ENCODE measurements at places on chromosomes 13 and 19.

DNA sequence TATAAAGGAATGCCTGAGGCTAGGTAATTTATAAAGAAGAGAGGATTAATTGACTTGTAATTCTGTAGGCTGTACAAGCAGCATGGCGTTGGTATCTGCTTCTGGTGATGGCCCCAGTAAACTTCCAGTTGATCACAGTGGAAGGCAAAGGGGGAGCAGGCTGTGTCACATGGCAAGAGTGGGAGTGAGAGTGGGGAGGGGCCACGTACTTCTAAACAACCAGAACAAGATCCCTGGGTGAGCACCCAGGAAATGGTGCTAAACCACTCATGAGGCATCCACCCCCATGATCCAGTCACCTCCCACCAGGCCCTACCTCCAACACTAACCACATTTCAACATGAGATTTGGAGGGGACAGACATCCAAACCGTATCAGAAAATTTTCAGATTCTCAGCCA, 3.0 kb upstream of the RNF113B start:
- DNase-seq, result no peak

GRCh38 chr19:49565261-49565660, 15.1 kb downstream of the NOSIP start:
- DNase-seq, result no peak

DNA sequence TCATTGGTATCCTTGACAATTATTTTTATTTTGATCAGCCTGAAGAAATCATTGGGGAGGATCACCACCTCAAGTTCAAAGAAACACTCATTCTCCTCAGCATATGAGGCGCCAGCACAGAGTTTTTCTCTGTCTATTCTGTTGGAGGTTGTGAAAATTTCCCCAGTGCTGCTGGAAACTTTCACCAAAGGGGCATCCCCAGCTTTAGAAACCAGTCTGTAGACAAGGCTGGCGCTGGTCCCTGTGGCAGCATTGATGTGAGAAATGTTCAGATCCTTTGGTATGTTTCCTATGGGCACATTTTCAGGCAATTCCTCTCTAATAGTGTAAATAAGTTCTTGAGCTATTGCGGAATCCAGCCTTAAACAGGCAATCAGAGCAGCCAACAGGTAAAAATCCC, 2.1 kb downstream of the PCDH9 start:
- DNase-seq, result no peak

GRCh38 chr13:60690604-60691003, 293.6 kb downstream of the TDRD3 start:
- no peak for DNase-seq

DNA sequence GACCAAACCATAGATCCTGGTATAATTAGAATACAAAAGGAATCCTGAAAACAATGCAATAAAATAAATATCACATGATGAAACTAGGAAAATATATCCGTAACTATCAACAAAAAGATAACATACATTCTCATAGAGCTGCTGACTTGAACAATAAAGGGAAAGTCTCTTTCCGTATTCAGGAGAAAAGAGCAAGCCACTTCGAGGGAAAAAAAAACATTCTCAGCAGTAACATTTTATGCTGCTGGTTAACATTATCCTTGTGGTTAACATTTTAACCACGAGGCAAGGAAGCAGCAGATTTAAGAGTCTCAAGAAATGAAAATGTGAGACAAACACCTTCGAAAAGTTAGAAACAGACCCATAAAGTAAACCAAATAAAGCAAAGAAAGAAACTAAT, 25.8 kb downstream of the NALCN start:
- no peak for DNase-seq

GRCh38 chr19:46719629-46720502, 3.0 kb upstream of the PRKD2 start:
- DNase-seq, result no peak

- no peak for DNase-seq
Measured at GRCh38 chr19:19297759-19298158, 22.6 kb downstream of the SUGP1 start.

DNA sequence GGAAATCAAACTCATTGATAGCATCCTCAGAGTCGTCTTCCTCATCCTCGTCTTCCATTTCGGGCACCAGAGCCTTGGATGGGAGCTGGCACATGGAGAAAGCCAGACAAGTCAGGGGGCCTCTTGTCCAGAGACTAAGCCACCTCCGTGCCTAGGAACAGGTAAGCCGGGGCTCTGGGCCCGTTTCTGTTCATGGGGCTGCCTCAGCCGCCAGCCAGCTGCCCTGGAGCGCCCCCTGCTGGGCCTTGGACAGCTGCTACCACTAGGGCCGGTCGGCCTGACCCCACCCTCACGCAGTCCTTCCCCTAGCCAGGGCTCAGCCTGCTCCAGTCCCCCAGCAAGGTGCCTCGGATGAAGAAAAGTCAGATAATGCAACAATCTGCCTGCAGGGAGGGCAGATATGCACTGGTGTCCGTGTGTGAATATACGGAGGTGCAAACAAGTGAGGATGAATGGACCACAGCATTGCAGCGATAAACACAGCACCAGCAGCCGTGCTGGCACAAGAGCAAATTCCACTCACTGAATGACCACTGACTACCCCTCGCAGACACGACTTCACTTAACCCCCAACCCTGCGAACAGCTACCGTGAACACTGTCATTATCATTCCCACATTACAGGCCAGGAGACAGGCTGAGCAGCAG, 11.9 kb upstream of the PRKD2 start:
- peak; percentile 79 for DNase-seq

DNA sequence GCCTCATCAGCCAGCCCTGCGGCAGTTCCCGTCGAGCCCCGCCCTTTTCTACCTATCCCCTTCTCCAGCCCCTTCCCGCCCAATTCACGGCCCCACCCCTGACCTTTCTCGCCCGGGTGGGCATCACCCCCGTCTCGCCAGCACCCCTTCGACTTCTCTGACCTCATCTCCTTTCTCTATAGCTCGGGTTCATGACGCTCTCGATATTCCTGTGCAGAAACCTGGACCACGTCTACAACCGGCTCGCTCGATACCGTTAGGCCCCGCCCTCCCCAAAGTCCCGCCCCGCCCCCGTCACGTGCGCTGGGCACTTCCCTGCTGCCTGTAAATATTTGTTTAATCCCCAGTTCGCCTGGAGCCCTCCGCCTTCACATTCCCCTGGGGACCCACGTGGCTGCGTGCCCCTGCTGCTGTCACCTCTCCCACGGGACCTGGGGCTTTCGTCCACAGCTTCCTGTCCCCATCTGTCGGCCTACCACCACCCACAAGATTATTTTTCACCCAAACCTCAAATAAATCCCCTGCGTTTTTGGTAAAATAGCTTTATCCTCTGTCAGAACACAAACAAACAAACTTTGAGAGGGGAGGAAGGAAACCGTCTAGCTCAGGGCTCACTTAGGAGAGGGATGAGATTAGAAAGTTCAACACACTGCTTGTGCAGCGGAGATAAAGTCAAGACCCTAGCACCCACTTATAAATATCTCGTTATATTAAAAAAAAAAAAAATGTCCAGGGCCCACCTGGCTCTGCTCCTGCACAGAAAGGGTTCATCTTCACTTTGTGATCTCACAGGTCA, 5.1 kb downstream of the CD37 start:
- DNase-seq, result no peak

DNA sequence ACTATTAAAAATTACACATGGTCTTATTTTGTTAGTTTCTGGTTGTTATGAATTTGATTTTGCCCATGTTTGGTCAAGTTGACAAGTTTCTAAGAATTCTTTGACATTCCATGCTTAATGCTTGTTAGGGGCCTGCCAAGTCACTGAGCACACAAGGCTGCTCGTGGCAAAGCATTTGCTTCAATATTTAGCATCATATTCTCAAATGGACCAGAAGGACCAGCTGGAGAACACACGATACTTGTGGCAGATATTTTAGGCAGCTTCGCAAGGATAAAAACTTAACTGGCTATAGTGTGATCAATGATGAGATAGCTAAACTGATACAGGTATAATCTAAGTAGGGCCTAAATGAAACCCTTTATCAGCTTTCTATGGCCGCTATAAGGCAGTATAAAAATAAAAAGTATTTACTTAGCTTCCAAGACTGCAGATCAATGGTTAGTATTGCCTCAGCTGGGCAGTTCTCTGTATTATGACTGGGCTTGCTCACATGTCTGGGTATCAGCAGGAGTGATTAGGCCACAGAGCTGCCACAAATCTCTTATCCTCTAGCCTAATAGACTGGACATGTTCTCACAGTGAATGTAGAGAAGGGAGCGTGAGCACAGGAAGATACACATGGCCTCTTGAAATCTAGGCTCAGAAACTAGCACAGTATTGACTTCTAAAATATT, 155.9 kb upstream of the SPRY2 start:
- DNase-seq, result no peak

GRCh38 chr13:54972838-54973237, 1944.2 kb downstream of the OLFM4 start:
- DNase-seq, result no peak

DNA sequence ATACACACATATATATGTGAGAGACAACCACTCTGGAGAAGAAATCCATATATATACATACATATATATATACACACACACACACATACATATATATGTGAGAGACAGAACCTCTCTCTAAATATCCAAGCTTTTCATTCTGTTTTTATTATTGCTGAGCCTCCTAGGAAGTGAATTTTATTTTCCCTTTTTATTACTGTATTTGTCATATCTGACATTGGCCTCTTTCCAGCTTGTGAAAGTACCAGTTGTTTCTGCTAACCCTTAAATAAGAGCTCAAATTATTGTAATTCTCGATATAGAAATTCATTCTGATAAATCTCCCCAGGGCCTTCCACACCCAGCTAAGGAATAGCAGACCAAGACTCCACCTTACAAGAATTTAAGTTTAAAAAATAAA, 81.0 kb downstream of the NUFIP1 start:
- no peak for DNase-seq

DNA sequence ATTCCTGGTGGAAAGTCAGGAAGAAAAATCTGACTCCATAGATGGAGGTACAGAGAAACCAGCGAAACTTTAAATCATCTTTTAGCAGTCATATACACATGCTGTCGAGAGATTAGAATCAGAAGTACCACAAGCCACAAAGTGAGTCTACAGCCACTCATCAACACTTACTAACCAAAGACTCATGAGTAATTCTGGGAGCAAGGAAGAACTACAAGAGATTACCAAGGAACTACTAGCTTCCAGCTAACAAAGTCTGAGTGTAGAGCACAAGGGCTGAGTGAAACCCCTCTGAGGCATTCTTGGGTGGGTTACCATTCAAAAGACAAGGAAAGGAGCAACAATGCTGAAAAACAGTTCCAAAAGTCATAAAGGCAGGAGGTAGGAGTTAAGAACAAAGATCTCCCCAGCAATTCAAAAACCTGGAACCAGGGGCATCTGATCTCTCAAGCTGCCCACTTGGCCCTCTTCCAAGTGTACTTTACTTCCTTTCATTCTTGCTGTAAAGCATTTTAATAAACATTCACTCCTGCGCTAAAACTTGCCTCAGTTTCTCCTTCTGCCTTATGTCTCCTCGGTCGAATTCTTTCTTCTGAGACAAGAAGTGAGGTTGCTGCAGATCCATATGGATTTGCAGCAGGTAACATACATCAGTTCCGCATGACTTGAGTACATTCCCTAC, 13.0 kb downstream of the RBM26 start:
- no peak for DNase-seq

GRCh38 chr19:29532956-29533355, 7.2 kb downstream of the VSTM2B start:
- no peak for DNase-seq

DNA sequence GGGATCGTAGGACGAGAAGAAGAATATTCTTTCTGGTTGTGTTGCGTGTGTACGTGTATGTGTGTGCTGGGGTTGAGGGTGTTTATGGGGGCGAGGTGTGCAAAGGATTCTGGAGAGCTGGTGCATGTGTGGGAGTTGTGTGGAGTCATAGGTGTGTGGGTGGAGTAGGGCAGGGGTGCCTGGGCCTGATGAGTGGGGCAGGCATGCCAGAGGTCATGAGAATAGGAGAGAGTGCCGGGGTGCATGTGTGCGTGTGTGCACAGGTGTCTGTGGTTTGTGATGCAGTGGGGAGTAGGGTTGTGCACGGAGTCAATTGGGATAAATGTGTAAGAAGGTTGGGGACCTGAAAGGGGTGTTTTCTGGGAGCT, 649 bp downstream of the TMEM91 start:
- DNase-seq, result no peak

GRCh38 chr19:2341244-2341751, 12.8 kb downstream of the SPPL2B start:
- DNase-seq, result no peak

DNA sequence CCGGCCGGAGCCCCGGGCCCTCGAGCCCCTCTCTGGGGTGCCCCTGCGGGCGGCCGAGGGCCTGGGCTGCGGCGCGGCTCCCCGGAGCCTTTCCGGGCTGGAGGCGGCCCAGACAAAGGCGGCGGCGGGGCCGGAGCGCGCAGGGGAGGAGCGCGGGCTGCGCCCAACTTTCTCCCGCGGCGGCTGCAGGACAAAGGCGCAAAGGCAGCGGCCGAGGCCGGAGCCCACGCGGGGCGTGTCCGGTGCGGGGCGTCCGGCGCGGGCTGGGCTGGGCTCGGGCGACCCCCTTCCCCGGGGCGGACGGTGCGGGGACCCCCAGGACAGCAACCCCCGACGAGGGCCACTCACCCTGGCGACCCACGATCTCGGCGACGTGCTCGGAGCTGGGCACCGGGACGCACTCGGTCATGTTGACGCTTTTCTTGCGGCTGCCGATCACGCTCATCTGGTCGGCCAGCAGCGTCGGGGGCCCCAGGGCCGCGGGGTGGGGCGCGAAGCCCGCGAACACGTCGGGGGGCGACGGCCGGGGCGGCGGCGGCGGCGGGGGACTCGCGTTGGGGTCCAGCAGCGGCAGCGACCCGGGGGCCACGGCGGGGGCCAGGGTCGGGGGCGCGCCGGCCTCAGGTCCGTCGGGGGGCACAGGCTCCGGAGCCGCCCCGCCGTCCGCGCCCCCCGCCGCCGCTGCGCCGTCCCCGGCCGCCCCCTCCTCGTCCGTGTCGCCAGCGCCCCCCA, 843 bp downstream of the MEX3D start:
- no peak for DNase-seq

GRCh38 chr19:33392341-33393285, 19.1 kb downstream of the CEBPG start:
- DNase-seq, result no peak

Measured in stimulated activated CD4-positive, alpha-beta T cell treated with anti-CD3 and anti-CD28 coated beads, TNF-alpha, amount 100 ng/mL, for 1 hour (primary cell).